ENCODE measurements at places on chromosomes 12 and 14. TPM values are rescaled to one million over a fixed set of nuclear protein-coding genes. Genes with fewer than 3 reads are reported as not detected.

DNA sequence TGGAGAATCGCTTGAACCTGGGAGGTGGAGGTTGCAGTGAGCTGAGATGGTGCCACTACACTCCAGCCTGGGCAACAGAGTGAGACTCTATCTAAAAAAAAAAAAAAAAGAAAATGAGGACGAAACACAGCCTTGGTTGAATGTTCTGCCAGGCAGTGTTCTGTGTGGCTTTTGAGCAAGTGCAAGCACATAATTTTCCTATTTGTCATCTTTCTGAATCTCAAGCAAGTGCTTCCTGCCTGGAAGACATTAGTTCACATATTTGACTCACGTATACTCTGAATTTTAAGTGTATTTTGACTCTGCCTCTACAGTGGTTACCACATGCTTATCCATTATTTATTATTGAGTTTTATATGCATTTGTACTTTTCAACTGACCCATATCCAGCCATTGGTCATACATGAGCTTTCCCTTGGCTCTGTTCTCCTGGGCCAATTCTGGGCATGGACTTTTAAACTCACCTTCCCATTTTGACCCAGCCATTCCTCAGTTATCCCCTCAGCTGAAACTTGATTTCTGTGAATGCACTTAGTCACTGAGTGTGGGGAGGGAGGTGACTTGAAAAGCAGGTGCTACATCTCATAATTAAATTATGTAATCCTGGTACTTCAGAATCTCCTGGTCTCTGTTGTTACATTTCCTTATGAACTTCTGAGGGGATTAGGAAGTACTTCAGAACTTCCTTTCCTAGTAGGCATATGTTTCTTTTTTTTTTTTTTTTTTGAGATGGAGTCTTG, 8.1 kb downstream of the OR10G2 start:
- no peak for DNase-seq

GRCh38 chr12:125065021-125065918, at the start of gene AACS:
TSS of gene AACS (plus strand) at chr12:125065435. CDS start at chr12:125065585, 150 bp downstream.
- peak; percentile 93 for DNase-seq

- no peak for DNase-seq
These were observed 182.1 kb upstream of the SEL1L start for GRCh38 chr14:81715731-81716130.

GRCh38 chr14:101069228-101069549, 165.7 kb upstream of the RTL1 start:
- DNase-seq, result no peak

DNA sequence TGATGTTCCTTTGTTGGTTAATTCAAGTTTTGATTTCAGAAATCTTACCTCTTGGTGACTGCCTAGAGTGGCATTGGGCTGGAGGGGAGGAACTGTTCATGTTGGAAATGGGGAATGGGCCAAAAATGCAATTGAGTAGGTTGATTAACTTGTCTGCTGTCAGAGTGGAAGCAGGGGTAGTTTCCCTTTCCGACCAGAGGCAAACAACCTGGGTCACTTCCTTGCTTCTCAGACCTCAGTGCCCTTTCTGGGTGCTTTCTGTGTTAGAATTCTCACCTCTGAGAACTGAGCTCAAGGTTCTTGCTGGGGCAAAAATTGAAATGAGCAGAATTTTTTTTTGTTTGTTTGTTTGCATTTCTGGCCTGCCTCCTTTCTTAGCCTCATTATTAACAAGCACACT, 2.3 kb upstream of the M6PR start:
- DNase-seq, result no peak

DNA sequence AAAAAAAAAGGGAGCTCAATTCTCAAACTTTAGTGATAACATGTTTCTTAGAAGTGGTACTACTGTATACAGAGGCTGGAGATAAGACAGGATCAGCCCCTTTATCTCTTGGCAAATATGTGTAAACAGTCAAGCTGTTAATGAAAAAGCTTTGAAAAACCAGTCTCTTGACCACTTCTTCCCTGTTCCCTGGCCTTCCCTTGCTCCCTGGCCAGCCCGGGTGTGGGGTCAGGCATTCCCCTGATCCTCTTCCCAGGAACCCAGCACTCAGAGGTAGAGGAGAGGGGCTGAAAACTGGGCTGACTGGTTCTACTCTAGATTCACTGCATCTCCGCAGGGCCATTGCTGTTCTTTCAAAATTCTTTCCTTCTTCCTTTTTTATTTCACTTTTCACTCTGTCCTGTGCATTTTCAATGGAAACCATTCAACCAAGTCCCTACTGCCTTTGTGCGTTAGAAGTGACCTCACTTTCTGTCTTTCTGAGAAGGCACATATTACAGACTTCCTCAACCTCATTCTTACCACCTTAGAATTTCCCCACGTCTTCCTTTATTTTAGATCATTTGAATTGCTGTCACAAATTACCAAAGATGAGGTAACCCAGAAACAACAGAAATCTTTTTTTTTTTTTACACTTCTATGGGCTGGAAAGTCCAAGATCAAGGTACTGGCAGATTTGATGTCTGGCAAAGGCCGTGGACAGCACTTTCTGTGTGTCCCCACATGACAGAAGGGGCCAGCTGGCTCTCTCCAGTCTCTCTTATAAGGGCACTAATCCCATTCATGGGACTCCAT, 5.7 kb downstream of the GNG2 start:
- DNase-seq, result no peak

- no peak for DNase-seq
These were observed 32.9 kb downstream of the RAB21 start for GRCh38 chr12:71787580-71787979.

DNA sequence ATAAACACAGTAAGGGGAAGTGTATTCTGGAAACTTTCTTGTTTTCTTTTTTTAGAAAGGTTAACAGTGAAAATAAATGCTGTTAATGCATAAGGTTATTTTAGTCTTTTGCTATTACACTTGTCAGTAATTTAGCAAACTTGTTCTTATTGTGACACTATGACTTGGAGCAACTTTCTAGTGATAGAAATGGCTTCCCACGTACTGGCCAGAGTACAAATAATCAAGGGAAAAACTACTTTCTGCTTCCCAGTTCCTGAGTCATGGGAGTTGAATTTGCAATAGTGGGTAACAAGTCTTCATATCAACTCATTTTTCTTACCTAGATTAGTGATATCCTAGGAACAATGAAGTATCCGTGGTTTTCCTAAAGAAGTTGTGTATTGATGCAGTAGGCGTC, 1072.3 kb downstream of the FLRT2 start:
- no peak for DNase-seq

DNA sequence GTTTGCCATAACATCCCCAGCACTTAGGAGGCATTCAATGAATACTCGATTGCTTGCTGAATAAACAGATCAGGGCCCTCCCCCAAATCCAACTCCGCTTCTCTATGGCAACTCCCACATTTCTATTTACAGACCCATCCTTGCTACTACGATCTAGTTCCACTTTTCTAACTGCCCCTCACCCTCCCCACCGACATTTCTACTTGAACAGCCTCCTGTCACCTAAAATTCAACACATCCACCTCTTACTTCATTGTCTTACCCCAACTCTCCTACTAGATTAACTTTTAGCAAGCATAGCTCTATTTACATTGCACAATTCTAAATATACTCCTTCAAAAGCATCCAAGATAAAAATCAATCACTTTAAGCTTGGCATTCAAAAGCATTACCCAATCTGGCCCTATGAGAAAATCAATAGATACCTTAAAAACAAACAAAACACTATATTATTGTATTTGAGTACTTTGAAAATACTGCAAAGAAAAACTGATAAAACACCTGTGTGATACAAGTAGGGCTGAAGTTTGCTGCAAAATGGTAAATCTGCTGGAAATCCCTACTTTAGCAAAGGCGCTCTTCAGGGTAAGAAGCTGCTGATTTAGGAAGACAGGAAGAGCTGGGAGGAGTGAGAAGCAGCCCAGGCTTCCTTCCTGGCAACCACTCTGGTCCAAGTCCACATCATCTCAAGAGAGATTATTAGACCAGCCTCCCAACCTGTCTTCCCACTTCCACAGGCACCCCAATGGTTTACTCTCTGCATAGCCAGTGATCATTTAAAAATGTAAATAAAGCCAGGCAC, 96.4 kb downstream of the HECTD4 start:
- DNase-seq, result no peak

GRCh38 chr14:99737956-99738667, 54.0 kb downstream of the CYP46A1 start:
- DNase-seq, result no peak

The NRIP2 gene
- total RNA-seq, result 1.7 TPM

The XPOT gene
- total RNA-seq, result 54.9 TPM

The GDF3 gene
- total RNA-seq, result not detected

Measured in cerebellum (tissue), 4 donors.